ENCODE measurements at places on chromosomes 3 and 15.

- DNase-seq = no peak
Measured at GRCh38 chr3:121659586-121659985, 1.1 kb downstream of the HCLS1 start.

DNA sequence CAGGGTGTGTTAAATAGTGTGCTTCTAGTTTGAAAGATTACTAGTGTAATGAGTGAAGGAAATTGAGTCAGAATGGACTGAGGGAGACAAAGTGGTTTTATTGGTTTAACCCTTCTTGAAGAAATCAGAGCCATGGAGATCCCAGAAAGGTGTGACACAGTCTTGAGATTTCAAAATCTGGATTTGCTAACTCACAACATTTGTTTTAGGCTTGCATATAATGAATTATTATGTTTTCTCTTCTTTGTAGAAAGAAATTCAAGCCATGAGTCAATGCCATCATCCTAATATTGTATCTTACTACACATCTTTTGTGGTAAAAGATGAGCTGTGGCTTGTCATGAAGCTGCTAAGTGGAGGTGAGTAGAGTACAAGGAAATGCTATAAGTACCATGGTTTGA is 25.1 kb downstream of the OXSR1 start:
- DNase-seq = no peak

- no peak for DNase-seq
Measured at GRCh38 chr3:126380011-126380768, 14.5 kb upstream of the CFAP100 start.

GRCh38 chr15:74801311-74801997 is 11.2 kb upstream of the LMAN1L start:
- DNase-seq = no peak

DNA sequence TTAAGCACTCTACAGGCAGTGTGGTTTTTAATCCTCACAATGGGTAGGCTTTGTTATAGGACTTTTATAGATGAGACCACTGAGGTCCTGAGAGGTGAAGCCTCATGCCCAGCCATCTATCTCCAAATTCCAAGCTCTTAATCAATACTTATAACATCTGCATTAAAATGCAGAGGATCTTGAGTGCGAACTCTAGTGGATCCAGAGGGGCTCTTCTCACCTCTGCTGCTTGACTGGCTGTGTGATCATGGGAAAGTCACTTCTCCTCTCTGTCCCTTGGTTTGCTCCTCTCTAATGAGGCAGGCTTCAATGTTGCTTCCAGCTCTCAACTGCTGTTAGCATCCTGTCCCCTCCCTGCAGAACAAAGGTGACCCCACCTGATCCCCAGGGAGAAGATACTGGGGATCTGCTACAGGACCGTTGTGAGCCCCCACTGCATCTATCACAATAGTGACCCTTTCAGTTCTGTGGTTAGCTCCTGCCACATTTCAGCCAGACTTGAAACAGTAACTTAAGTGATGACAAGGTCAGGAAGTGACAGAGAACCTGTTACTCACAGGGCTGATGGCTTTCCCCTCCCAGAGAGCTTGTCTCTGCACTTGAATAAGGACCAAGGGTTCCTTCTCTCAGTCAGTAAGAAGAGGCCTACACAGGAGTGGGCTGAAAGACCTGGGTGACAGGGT is 1.3 kb downstream of the SLC27A2 start:
- no peak for DNase-seq

DNA sequence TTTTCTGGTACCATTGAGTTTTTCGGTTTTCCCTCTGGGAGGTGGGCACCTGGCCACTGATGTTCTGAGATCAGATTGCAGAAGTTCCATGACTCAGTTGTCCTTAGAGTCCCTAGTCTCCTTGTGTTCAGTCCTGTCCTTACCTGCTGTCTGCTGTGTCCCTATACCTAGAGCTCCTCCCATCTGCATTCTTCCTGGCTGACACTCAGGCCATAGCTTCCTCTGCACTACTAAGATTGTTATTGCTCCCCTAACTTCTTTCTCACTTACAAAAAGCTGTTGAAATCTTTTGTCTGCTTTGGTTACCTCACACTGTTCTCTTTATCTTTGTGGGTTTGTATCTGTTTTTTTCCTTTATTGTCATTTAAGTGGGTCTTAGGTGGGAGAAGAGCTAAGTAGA is 13.2 kb downstream of the USP3 start:
- DNase-seq = no peak

DNA sequence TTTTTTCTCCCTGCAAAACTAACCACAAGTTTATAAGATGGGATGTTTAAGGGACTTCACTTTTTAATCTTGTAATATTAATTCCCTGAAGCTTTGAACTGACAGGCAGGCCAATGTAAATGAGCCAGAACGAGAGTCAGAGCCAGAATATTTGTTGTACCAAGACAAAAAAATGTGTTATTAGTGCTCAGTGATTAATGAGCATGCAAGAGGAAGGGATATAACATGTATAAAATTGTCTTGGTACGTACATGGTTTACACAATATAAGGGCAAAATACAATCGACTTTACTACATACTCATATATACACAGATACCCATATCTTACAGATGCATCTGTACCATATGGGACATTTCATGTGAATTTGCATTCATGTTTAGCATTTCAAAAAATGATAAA is 331.2 kb downstream of the MECOM start:
- no peak for DNase-seq

GRCh38 chr3:181860235-181860634 is 148.5 kb downstream of the SOX2 start:
- DNase-seq = no peak

- DNase-seq = no peak
Measured at GRCh38 chr3:9098716-9099675, 135.7 kb upstream of the RAD18 start.

DNA sequence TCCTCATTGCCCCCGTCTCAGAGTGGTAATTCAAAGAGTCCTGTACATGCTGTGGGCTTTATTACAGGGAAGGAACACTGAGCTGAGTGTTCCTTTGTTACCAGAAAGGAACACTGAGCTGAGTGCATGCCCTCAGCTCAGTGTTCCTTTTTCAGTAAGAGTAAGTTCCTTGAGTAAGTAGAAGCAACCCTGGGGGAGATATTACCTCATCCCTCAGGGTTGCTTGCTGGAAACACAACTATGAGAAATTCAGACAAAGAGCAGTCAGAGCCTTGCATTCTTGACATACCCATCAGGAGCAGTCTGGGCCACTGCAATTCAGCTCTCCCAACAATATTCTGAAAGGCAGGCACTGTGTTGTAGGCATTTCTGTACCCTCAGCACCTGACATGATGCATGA is 17.0 kb downstream of the CHRM5 start:
- DNase-seq = no peak

DNA sequence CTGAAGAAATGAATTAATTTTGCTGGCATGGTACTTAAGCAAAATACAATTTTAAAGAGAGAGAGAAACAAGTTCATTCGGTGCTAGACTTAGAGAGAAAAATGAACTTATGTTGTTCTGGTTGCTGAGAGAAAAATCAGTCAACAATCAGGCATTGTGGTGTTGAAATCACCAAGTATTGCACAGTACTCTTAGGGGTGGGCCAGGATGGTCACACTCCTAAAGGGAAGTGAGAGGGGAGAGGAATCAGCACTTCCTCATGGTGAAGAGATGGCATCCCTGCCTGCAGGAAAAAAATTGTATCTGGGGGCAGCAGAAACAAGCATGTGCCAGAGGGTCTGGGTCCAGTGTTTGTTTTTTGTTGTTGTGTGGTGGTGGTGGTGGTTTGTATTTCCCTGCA is 7.0 kb upstream of the DMXL2 start:
- no peak for DNase-seq

GRCh38 chr3:131794766-131795388 is 239.9 kb downstream of the CPNE4 start:
- DNase-seq = no peak

GRCh38 chr15:48025118-48025517 is 95.7 kb upstream of the SLC24A5 start:
- no peak for DNase-seq

GRCh38 chr3:176692966-176693785 is 504.1 kb downstream of the TBL1XR1 start:
- DNase-seq = no peak

DNA sequence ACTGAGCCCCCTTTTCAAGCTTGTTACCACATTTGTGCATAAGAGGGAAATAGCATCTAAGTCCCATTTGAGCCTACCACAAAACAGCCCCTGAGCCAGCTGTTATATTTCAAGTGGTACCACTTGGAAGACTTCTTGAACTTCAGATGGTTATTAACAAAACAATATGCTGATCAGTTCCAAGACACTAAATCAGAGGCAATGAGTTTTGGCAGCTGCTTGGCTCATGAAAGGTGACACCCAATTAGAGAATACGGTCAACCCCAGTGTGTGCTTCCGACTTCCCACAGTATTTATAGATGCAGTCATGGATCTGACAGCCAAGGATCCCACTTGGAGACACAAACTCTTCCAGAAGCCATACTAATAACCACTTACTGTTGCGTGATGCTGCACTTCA is 469.6 kb upstream of the PPP2R3A start:
- DNase-seq = no peak

- no peak for DNase-seq
Measured at GRCh38 chr3:57158325-57158724, 6.8 kb downstream of the IL17RD start.

- no peak for DNase-seq
Measured at GRCh38 chr15:76951220-76951619, 19.7 kb downstream of the RCN2 start.

GRCh38 chr3:16809993-16810392 is 74.8 kb upstream of the PLCL2 start:
- DNase-seq = no peak

- DNase-seq = no peak
Measured at GRCh38 chr3:191143224-191143623, 55.8 kb upstream of the OSTN start.

GRCh38 chr3:29004885-29005599 is 275.8 kb upstream of the RBMS3 start:
- no peak for DNase-seq

DNA sequence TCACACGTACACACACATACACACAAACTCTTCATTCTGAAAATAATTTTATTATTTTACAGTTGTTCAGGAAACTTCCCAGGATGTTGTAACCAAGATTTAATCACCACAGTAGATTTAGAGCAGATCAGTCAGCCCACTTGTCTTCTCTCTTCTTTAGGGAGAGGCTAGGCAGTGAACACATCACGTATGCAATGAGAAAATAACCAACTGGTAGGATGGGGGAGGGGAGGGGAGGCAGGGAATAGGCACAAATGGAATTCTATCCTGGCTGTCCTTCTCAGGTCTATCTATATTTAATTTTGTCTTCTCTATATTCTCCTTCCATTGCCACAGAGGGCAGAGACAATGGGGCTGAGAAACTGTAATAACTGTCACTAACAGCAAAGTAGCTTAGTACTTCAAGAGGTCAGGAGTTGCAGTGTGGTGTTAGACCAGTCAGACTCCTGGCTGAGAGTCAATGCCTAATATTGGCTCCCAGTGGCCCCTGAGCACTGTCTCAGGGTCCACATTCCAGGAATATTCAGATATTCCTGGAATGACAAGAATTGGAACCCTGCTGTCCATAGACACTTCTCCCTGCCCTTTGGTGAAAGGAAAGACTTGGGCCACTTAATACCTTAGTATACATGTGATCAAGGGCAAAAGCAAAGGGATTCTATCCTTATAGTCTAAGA is 2.6 kb upstream of the HCLS1 start:
- DNase-seq = no peak

DNA sequence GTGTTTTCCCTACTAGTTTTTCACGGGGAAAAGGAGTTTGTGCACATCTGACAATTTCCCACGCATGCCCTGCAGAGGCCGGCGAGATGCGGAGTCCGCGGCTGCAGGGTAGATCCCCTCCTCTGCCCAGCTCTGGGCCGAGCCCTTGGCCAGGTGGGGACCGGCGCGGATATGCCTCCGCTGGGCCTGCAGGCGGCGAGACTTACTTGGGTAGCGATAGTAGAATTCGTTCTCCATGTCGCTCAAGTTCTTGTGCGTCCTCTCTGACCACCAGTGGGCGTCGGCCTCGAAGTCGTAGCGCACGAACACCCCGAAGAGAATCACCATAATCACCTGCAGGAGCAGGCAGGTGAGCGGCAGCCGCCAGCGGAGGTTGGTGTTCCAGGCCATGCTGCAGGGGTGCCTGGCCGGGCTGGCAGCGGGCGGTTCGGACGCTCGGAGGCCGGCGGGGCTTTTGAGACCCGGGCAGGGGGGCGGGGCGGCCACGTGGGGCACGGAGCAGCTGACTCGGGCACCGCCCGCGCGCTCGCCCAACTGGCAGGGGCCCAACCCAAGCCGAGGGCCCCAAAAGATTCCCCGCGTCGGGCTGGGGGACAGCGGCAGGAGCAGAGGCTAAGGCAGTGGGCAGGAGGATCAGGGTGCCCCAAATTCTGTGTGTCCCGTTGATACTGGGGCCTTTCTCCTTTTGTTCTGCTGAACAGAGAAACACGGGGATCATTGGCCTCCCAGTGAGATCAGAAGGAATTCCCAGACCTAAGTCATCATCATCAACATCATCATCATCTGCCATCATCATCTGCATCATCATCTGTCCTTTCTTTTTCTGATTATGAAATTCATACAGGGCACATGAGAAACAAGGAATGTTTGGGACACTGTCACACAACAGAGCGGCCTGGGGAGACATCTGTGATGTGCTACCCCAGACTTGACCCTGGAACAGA is at the start of gene RHCG:
Gene RHCG, minus strand, starts transcription at position 429 of the 944 bp plus-strand sequence. Its CDS starts 39 bp downstream, at position 390.
- DNase-seq = no peak

DNA sequence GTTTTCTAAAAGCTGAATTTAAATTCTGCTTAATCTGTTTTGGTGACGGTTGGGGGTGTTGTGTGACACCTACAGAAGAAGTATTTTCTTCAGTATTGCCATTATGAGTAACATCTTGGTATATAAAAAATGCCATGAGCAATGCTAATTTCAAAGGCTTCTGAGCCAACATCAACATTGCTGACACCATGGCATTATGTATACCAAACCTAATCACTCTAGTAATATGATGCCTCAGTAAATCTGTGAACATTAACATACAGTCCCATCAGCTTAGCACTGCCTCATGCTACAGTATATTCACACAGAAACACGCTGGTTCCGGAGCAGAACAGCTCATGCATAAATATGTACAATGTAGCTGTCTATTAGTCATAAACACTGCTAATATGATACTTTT is 75.8 kb downstream of the ZPLD1 start:
- no peak for DNase-seq

DNA sequence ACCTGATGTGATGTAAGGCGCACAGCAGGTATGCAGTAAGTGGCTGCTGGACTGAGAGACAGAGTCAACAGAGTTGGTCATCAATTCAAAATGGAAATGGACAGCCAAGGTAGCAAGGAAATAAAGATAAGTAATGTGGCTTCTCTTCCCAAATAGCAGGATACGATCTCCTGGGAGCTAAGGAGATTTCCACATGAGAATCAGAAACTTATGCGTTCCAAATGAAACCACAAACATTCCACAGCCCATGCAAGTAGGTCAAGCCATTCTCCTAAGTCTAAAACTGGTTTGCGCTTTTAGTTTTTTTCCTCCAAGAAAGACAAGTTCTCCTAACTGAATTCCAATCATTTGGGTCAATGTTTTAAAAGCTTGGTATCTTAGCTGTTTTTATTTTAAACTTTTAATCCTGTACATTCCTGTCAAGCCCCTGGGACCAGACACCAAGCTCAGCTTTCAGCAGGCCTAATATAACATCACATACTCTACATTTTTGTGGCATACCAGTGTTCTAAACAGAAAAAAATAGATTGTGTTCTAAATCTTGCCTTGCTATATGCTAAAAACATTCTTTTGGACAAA is 73.7 kb upstream of the TSPAN3 start:
- no peak for DNase-seq

Data from activated gamma-delta T cell treated with anti-CD3 and anti-CD28 coated beads, Interleukin-2, amount 50 U/mL, for 16 hours (primary cell).